ENCODE measurements at places on chromosomes 2 and 18. TPM values are rescaled to one million over a fixed set of nuclear protein-coding genes. Genes with fewer than 3 reads are reported as not detected.

KCNIP3 gene
- 22.1 TPM for total RNA-seq

GALNT5 gene
- total RNA-seq = 3.7 TPM

HYCC2 gene
- 25.0 TPM for total RNA-seq

DNA sequence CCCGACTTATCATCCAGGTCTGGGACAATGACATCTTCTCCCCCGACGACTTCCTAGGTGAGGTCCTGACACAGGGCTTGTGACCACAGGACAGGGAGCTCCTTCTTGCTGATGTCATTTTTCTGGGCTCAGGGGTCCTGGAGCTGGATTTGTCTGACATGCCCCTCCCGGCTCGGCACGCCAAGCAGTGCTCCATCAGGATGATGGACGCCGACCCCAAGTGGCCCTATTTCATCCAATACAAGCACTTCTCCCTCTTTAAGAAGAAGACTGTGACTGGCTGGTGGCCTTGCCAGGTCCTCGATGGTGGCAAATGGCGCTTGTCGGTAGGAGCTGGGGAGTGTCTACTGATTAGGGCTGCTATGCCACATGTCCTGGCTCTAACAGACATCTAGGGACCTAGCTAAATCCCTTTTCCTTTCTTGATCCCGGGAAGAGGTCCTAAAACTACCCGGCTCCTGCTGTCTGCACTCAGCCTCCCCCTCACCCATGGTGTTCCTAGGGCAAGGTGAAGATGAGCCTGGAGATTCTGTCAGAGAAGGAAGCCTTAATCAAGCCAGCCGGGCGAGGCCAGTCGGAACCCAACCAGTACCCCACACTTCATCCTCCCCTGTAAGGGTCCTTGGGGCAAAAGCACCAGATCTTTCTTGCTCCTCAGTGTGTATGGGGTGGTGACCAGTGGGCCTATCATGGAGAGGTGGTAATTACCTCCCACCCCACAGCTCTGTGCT, 36.7 kb downstream of the LMAN2L start:
- DNase-seq = no peak
- no peaks in the 10 kb centered on the region for H3K4me1 ChIP-seq
- H3K4me3 ChIP-seq = no peak overlapping the region
- peaks cover 53% of the 10 kb centered on the region for H3K36me3 ChIP-seq
- no peaks in the 10 kb centered on the region for H3K27me3 ChIP-seq

- no peaks in the 10 kb centered on the region for H3K36me3 ChIP-seq
- H3K27me3 ChIP-seq = no peaks in the 10 kb centered on the region
- no peak overlapping the region for H3K4me3 ChIP-seq
- H3K4me1 ChIP-seq = no peaks in the 10 kb centered on the region
- DNase-seq = no peak
- no peak overlapping the region for H3K27ac ChIP-seq
Measured at GRCh38 chr2:156622491-156622890, 186.3 kb downstream of the GPD2 start.

- DNase-seq = no peak
- no peaks in the 10 kb centered on the region for H3K4me1 ChIP-seq
- H3K27ac ChIP-seq = no peak overlapping the region
Measured at GRCh38 chr18:80188643-80189530, 58.4 kb downstream of the PARD6G start.

GRCh38 chr2:3626118-3626811, 31.4 kb downstream of the COLEC11 start:
- no peaks in the 10 kb centered on the region for H3K27me3 ChIP-seq
- no peak for DNase-seq
- H3K27ac ChIP-seq = no peak overlapping the region
- H3K36me3 ChIP-seq = no peaks in the 10 kb centered on the region
- no peak overlapping the region for H3K4me3 ChIP-seq
- no peaks in the 10 kb centered on the region for H3K4me1 ChIP-seq

All from thoracic aorta (tissue), 2 donors.